Chondrocyte (in vitro differentiated cells): ENCODE measurements at places on chromosomes 16 and 17. TPM values are rescaled to one million over a fixed set of nuclear protein-coding genes. Genes with fewer than 3 reads are reported as not detected.

SLC35G6 gene
- not detected in 3 replicates for total RNA-seq

VAT1 gene
- total RNA-seq, result 290 to 589 TPM (median 567 TPM) in 3 replicates

MTSS2 gene
- total RNA-seq, result 243 to 296 TPM (median 282 TPM) in 3 replicates

NPIPA2 gene
- 7.6 to 13.0 TPM (median 11.5 TPM) in 3 replicates for total RNA-seq

FOXJ1 gene
- 0.12 TPM in 1 of 3 replicates, not detected in the others for total RNA-seq

RHBDL3 gene
- total RNA-seq, result 0.10 to 0.27 TPM (median 0.25 TPM) in 3 replicates

ODAD4 gene
- 0.70 to 0.99 TPM (median 0.77 TPM) in 3 replicates for total RNA-seq

CEP295NL gene
- total RNA-seq, result 0.67 to 2.3 TPM (median 1.3 TPM) in 3 replicates

CX3CL1 gene
- 11.2 to 47.9 TPM (median 46.0 TPM) in 3 replicates for total RNA-seq

UTS2R gene
- not detected in 3 replicates for total RNA-seq

CFAP119 gene
- 6.3 to 10.0 TPM (median 7.1 TPM) in 3 replicates for total RNA-seq

BANP gene
- 15.0 to 19.3 TPM (median 16.7 TPM) in 3 replicates for total RNA-seq

PLA2G10 gene
- total RNA-seq, result not detected in 3 replicates

SPATA32 gene
- not detected in 3 replicates for total RNA-seq

CCL2 gene
- 15.4 to 42.1 TPM (median 36.6 TPM) in 3 replicates for total RNA-seq

TBC1D3E gene
- total RNA-seq, result not detected in 3 replicates

RBFOX1 gene
- not detected in 3 replicates for total RNA-seq

SGCA gene
- total RNA-seq, result 0.85 to 5.5 TPM (median 1.3 TPM) in 3 replicates

SYNRG gene
- total RNA-seq, result 35.1 to 48.7 TPM (median 35.6 TPM) in 3 replicates

CHST4 gene
- not detected in 3 replicates for total RNA-seq

CRYM gene
- not detected in 3 replicates for total RNA-seq

CKLF gene
- total RNA-seq, result 47.3 to 52.8 TPM (median 51.9 TPM) in 3 replicates

KRT39 gene
- total RNA-seq, result not detected in 3 replicates

FBXL16 gene
- 0.53 to 0.87 TPM (median 0.82 TPM) in 3 replicates for total RNA-seq

SBK1 gene
- 1.5 to 2.8 TPM (median 1.7 TPM) in 3 replicates for total RNA-seq

NRN1L gene
- 0.57 TPM in 1 of 3 replicates, not detected in the others for total RNA-seq

FOXO3B gene
- total RNA-seq, result 6.9 to 7.5 TPM (median 7.0 TPM) in 3 replicates

ANKRD40CL gene
- not detected in 3 replicates for total RNA-seq

SPATA20 gene
- 51.0 to 60.1 TPM (median 51.8 TPM) in 3 replicates for total RNA-seq

SMIM36 gene
- not detected in 3 replicates for total RNA-seq

CDR2L gene
- 32.7 to 51.1 TPM (median 51.0 TPM) in 3 replicates for total RNA-seq

HBA1 gene
- not detected in 3 replicates for total RNA-seq

RGS9 gene
- total RNA-seq, result 9.6 to 14.9 TPM (median 12.2 TPM) in 3 replicates

SLFN12L gene
- not detected in 3 replicates for total RNA-seq

GAS2L2 gene
- not detected in 3 replicates for total RNA-seq

HOXB5 gene
- total RNA-seq, result not detected in 3 replicates

TBC1D3C gene
- not detected in 3 replicates for total RNA-seq
